ENCODE measurements at places on chromosomes 1 and 21.

GRCh38 chr1:10444795-10445397, 4.9 kb upstream of the CORT start:
- DNase-seq, result no peak

DNA sequence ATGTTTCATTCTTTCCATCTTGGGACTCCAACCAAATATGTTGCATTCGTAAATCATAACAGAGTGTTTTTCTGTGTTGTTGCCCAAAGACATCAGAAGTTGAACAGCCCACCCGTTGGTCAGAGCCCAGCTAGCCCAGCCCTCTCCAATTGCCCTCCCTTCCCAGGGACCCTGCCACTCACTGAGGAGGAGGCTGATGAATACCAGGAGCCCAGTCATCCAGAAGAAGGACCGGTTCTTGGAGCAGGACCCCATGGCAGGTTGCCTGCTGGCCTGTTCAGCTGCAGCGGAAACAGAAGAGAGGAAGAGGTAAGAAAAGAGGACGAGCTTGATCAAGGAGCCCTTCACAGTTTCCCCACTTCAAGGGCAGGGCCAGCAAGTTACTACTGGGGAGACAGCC, 172.2 kb upstream of the ETV3 start:
- no peak for DNase-seq

DNA sequence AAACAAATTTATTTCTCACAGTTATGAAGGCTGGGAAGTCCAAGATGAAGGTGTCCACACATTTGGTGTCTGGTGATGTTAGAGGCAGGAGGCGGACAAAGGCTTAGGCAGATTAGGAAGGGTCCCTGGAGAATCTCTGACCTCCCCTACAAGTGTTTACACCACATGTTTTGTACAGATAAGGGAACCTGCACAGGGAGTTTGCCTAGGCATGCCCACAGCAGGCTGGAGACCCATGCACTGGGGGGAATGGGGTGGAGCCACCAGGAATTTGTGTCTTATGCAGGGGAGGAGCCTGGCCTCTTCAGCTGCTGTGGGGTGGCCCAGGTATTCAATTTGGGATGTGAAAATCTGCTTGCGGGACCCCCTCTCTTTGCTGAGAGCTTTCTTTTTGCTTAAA, 131.3 kb downstream of the PATJ start:
- no peak for DNase-seq

DNA sequence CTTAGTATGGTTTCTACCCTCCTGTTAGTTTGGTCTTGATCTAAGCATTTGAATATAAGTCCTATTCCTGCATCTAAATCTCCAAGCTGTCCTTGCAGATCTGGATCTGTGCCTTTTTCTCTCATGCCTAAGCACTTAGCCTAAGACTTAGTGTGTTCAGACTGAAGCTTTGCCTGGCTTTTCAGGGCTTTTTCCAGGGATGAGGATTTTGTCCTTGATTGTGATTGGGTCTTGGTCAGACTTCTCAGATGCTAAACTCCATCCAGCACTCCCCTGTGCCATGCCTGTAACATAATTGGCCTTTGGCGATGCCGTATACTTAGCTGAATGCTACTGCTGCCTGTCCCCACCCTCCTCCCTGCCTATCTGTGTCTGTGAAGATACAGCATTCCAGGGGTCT, 98.1 kb upstream of the NRIP1 start:
- no peak for DNase-seq

- DNase-seq, result no peak
Measured at GRCh38 chr1:68178821-68179490, 53.4 kb downstream of the WLS start.

Measured in NCI-H1092 treated with DMSO at 0.1 percent for 48 hours (cell line).